B cell (primary cell): ENCODE measurements at places on chromosomes 1 and 21.
A peak's percentile ranks its signal among the peaks of the same experiment; 100 is the strongest.

DNA sequence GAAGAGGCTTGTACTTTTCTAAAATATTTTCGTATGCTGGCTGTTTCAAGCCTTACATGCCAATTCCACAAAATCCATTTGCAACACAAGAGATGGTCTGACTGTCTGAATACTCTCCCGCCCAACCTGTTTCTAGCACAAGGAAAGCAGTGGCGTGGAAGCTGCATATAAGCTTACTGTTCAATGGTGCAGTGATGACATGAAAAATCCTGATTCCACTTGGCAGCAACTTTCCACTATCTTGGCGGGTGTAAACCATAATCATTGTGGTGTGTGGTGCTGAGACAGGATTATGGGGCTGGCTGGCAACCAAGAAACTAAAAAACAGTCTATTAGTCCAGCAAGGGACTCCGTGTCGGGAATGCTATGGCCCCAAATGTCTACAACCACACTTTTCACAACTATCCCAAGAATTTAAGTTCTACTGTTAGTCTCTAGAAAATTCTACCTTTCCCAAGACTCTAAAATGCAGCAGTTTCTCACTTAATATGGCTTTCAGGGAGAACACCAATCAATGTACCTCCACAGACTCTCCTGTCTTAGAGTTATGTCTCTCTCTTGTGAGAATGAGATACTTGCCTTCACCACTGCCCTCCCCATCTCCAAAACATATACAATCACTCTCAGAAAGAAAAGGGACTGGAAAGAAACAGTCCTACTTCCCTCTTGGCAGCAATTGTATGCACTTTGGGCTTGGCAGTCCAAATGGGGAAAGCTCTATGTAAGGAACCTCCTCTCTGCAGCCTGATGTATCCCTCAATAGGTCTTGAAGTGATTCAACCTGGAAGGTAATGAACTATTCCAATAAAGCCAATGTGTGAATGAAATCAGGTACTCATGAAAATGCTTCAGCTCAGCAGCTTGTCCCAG is 9.5 kb downstream of the COLGALT2 start:
- DNase-seq: no peak

- DNase-seq: peak; percentile 73
Observed at GRCh38 chr1:31764312-31765040, at the start of gene ADGRB2. ADGRB2 (minus strand) TSS chr1:31764340; CDS start chr1:31757221, 7,119 bp downstream.

DNA sequence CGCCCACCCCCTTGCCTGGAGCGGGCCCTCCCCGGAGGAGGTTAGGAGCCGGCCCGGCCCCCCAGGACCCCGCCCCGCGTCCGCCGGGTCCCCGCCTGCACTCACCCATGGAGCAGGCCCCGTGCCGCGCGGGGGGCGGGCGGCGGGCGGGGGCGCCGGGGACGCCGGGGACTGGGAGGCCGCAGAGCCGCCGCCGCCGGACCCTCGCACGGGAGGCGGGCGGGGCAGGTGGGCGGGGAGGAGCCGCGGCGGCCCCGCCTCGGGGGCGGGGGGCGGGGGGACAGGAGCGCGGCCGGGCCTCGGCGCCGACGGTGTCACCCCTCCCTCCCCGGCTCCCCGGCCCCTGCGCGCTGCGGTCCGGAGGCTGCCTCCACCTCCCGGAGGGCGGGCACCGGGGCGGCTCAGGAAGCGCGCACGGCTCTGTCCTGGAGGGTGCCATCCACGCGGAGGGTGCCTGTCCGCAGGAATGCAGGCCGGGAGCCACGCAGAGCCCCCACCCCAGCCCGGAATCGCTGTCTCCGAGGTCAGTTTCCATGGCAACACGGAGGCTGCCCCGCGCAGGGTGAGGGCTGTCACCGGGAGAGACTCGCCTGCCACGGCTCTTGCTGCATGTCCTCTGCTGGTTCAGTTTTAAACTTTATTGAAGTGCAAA is 5.9 kb upstream of the PLEKHG5 start:
- peak; percentile 57 for DNase-seq

DNA sequence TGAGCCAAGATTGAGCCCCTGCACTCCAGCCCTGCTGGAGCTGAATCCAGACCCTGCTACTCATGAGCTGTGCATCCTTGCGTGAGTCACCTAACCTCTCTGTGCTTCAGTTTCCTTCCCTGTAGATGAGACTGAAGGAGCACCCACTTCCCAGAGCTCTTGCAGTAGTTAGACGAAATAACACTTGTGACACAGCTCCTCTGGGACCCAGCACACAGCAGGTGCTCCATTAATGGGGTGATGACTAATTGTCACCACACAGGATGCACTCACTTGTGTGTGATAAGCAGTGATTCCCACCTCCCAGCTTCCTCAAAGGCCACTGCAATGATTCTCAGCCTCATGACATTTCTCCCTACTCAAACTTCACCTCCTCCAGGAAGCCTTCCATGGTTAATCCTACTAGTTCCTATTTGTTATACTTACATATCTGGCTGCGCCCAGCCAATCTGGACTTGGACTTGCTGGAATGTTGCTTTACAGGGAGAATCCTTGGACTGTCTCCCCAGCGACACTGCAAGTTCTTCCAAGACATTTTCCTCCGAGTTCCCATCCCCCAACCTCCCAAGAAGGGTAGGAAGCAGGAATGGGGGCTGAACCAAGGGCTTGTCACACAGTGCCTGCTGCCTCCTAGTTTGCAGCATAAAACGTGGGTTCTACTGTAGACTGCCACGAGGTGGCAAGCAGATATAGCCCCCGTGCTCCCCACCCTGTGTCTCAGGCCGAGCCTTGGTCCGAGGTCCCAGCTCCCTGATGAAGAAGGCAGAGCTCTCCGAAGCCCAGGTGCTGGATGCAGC is 17.2 kb downstream of the DRAXIN start:
- DNase-seq: no peak

DNA sequence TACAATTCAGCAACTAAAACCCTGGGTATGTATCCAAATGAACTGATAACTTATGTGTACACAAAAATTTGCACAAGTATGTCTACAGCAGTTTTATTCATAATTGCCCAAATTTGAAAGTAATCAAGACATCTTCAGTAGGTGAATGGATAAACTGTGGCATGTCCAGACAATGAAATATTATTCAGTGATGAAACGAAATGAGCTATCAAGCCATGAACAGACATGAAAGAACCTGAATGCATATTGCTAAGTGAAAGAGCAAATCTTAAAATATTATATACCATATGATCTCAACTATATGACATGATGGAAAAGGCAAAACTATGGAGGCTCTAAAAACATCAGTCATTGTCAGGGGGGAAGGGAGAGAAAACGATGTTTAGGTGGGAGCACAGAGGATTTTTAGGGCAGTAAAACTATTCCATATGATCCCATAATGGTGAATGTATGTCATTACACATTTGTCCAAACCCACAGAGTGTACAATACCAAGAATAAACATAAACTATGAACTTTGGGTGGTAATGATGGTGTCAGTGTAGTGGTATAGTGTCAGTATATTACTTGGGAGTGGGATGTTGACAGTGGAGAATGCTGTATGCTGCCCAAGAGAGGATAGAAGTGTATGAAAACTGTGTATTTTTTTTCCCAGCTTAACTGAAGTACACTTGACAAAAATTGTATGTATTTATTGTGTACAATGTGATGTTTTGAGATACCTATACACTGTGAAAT is 92.8 kb upstream of the PPP2R5A start:
- no peak for DNase-seq

DNA sequence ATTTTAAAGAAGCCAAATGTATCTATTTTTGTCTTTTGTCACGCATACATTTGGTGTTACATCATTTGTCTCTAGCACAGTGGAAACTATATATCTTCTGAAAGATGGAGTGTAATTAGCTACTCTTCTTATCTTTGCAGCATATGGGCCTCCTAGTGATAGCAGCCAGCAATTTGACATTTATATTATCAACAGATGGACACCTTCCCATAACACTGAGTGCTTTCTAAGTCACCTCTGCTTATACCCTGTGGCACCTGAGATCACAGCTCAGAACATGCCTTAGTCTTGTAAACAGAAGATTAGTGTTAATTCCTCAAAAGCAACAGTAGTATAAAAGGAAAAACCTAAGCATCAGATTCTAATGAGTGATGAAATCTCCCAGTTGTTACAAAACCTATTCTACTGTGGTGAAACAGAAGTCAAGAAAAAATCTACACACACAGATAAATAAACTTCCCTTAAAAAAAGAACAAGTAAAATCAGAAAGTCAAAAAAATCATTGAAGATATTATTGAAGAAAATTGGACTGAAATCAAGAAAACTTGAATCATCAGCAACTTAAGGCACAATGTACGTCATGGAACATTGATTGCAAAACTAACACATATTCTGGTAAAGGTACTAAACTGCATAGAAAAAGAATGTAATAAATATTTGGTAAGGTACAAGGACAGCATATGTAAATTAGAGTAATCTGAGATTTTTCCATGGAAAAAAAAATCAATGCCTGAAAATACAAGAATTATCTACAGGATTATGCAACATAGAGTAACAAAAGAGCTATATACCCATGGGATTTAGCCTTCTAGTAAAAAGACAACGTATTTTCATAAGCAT is 61.7 kb downstream of the KCNT2 start:
- DNase-seq: no peak

- no peak for DNase-seq
Observed at GRCh38 chr1:189141056-189141455, 1336.6 kb downstream of the BRINP3 start.

GRCh38 chr1:41416552-41417334 is 55.5 kb downstream of the FOXO6 start:
- peak; percentile 74 for DNase-seq

GRCh38 chr1:235050911-235051360 is 77.7 kb downstream of the TOMM20 start:
- DNase-seq: no peak
